ENCODE measurements at places on chromosomes 4 and X. TPM values are rescaled to one million over a fixed set of nuclear protein-coding genes. Genes with fewer than 3 reads are reported as not detected.

DNA sequence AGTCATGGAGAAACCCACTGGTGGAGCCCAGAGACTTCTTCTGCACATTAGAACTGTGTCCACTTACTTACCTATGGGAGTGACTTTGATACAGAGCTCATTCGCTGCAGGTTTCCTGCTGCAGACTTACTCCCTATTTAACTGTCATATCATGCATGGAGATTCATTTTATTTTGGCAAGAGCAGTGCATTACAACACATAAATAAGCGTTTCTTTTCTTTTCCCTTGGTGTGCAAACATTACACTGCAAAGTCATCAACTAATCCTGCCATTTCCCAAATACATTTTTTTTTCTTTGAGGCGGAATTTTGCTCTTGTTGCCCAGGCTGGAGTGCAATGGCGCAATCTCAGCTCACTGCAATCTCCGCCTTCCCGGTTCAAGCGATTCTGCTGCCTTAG is 230.9 kb upstream of the SFRP2 start:
- DNase-seq: no peak

DNA sequence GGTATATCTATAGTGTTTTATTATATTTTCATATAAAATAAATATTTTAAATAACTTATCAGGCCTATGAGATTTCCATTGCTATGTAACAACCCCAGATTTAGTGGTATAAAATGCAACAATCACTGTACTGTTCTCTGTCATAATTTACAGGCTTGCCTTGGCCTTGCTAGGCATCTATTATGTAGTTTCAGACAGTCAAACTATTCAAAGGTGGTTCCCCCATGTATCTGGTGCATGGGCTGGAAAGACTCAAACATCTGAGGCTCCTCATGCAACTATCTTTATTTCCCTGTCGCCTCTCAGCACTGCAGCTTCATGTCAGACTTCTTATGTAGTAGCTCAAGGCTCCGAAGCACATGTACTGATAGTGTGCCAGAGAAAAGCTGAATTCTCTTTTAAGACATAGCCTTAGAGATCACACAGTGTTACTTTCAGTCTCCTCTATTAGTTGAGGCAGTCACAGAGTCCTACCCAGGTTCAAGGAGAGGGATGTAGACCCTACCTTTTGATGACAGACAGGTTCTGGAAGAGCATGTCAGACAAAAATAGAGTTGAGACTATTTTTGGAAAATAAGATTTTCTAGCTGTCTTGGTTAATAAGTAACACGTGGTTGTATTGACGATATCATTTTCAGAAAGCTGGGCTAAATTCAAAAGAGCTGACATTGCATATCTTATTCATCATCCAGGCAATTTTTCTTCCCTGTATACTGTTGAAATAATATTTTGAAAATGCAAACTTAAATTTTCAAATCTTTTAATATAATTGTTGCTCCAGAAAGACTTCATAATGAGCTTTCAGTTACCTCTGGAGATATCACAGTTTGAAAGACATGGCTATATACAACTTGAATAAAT is 19.4 kb downstream of the MTTP start:
- no peak for DNase-seq

GRCh38 chrX:139766545-139766983 is 58.6 kb upstream of the MCF2 start:
- DNase-seq: no peak

TMEM31 gene
- total RNA-seq: 0.32 TPM

DNA sequence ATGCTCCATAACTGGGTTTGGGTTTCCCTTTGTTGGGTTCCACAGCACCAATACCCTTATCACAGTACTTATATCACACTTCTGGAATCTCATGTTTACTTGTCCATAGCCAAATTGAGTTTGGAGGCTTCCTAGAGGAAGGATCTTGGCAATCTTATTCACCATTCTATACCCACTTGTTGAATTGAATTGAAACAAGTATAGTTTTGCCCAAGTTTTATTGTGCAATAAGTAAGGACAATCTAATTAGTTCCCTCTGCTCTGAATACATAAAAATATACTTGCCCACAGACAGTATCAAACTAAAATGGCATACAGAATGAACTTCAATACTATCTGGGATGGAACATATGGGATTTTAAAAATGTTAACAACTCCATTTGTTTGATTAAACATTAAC is 40.3 kb downstream of the SEC31A start:
- DNase-seq: no peak

- no peak for DNase-seq
Measured at GRCh38 chrX:63551856-63552255, 200.7 kb upstream of the SPIN4 start.

DNA sequence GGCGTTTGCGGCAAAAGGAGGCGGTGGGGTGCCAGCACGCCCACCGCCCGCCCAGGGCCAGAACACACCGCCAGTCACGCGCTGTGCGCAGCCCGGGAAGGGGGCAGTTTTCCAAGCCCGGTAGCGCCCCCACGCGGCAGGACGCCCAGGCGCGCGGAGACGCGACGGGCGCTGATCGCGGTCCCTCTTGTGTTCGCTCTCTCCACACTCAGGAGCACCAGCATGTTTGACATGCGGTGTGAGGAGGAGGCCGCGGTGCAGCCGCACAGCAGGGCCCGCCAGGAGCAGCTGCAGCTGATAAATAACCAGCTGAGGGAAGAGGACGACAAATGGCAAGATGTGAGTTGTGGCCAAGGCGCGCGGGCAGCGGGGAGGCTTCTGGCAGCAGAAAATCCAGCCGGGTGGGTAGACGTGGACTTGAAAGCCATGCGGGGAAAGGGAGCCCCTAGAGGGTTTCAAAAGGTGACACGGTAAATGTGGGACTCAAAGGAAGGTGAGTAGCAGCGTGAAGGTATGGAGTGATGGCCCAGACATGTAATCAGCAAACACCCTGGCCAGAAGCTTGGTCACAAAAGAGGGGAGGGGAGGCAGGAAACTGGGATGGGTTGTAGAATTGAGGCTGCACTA is 104.1 kb downstream of the PHOX2B start:
- peak; percentile 44 for DNase-seq

SMIM31 gene
- total RNA-seq: not detected

DNA sequence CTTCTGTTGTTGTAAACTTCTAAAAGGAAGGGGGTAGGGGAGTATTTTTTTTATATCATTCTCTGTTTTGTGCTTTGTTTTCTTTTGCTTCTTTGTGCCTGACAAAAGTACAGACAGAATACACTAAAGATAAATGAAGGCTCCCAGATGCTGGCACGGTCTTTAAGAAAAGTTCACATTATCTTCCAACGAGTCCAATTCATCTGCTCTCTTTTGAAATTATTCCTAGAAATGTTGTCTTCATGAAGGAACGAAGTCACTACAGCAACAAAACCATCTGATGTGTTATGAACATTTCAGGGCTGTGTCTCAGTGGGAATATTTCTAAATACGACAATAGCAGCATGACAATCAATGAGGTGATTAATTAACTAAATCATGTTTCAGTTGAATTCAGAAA is 813.8 kb upstream of the HTR2C start:
- DNase-seq: no peak

GRCh38 chr4:95921470-95921869 is 81.6 kb downstream of the PDHA2 start:
- DNase-seq: no peak

PPEF2 gene
- total RNA-seq: not detected

PARM1 gene
- 0.86 TPM for total RNA-seq

GRCh38 chr4:141098163-141098562 is 35.1 kb downstream of the RNF150 start:
- DNase-seq: no peak

DNA sequence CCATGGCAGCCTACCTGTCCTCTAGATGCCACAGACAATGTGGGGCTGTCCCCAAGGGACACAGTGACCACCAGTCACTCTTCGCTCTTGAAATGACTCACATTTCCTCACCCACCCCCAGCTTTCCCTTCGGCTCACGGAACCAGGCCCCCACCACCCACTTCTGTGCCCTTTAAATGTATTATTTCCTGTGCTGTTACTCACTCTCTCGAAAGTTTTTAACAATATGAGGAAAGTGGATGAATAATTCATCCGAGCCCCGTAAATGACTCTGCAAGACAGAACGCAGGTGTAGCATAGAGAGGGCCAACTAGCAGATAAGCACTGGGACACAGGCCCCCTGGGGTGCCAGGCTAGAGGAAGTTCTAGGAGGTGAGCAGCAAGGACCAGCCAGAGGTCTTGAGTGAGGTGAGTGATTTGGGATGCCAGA is 179.5 kb upstream of the TBL1X start:
- no peak for DNase-seq

GRCh38 chr4:83217721-83218522 is 66.7 kb downstream of the COQ2 start:
- no peak for DNase-seq

CLGN gene
- 1.6 TPM for total RNA-seq

ZXDA gene
- 5.5 TPM for total RNA-seq

GRCh38 chrX:9829308-9830267 is 43.4 kb downstream of the SHROOM2 start:
- peak; percentile 66 for DNase-seq

GRCh38 chr4:18105030-18106011 is 83.8 kb upstream of the LCORL start:
- no peak for DNase-seq

All from fibroblast of villous mesenchyme (primary cell).